ENCODE measurements at places on chromosomes 1 and 21.

- DNase-seq, result no peak
These were observed 54.0 kb downstream of the COLGALT2 start for GRCh38 chr1:183983371-183984105.

GRCh38 chr1:41775956-41776585 lies 142.7 kb downstream of the HIVEP3 start:
- no peak for DNase-seq

GRCh38 chr1:17184822-17185484 lies 20.0 kb upstream of the PADI1 start:
- DNase-seq, result no peak

DNA sequence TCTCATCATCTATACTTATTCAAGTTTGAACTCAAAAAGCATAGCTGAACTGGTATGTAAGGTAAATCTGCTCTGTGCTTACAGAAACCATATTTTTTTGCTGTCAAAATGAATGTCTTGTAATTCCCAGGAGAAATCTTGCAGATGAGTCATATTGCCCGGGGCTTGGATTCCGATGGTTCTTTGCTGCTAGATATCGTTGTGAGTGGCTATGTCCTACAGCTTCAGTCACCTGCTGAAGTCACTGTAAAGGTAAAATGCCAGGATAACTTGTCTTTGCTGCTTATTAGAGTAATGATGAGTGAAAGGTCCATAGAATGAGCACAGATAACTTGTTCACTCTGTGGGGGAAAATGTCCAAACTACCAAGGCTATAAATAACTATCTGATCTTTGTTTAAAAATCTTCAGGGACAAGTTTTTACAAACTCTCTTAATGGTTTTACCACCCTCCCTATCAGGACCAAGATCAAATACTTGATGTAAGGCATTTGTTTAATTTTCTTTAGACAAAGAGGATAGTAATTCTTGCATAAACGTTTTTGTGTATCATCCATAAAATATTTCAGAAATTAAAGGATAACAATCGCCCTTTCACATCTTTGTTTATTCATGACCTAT lies 222.3 kb downstream of the TPR start:
- DNase-seq, result peak; percentile 18

GRCh38 chr1:156693848-156694689 lies 11.3 kb downstream of the CRABP2 start:
- no peak for DNase-seq

- DNase-seq, result no peak
These were observed 32.0 kb upstream of the C1orf185 start for GRCh38 chr1:51070011-51070410.

- peak; percentile 93 for DNase-seq
These were observed 32.8 kb upstream of the SCMH1 start for GRCh38 chr1:41274752-41275545.

DNA sequence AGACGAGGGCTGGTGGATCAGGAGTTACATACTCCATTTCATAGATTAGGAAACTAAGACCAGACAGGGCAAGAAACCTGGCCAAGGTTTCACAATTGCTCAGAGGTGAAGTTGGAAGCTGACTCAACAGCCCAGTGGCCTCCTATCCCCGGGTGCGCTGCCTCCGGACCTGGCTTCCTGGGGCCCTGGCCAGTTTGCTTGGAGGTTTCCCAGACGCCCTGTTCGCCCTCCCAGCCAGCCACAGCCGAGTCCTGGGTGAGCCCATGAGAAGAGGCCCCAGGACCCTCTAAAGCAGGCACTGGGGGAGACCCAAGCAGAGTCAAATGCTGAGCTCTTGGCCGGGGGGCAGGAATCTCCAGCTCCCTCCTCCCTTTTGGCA lies 180.1 kb downstream of the ZBTB18 start:
- DNase-seq, result no peak

GRCh38 chr1:42957880-42958487 lies 684 bp downstream of the SLC2A1 start:
- peak; percentile 81 for DNase-seq

DNA sequence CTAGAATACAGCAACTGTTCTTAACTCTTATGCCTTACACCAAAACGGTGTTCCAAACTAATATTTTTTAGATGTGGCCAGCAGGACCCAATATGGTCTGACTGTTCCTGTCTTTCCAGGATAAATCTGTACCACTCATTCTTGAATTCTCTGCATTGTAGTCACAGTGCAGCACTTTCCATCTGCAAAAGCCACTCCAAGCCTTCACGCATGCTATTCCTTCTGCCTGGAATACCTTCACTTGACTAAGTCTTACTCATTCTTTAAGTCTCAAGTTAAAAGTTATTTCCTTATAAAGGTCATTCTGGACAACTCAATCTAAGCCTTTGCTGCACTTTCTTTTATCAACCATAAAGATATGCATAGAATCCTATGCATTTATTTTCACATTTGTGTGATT lies 1194.5 kb downstream of the PLA2G4A start:
- no peak for DNase-seq

GRCh38 chr1:228872080-228872479 lies 136.8 kb downstream of the RHOU start:
- no peak for DNase-seq

- peak; percentile 50 for DNase-seq
These were observed 24.2 kb upstream of the CD34 start for GRCh38 chr1:207935166-207935583.

- DNase-seq, result no peak
These were observed 98.3 kb upstream of the FGGY start for GRCh38 chr1:59198564-59198963.

- DNase-seq, result peak; percentile 59
These were observed 12.0 kb upstream of the FCAMR start for GRCh38 chr1:206982216-206982615.

GRCh38 chr1:45477646-45478045 lies 13.3 kb downstream of the TESK2 start:
- DNase-seq, result no peak

- DNase-seq, result peak; percentile 31
These were observed 958 bp downstream of the LYPLAL1 start for GRCh38 chr1:219174460-219175211.

- no peak for DNase-seq
These were observed 249.9 kb downstream of the NFIA start for GRCh38 chr1:61332196-61332753.

GRCh38 chr1:51621841-51622454 lies 5.1 kb downstream of the OSBPL9 start:
- DNase-seq, result no peak

GRCh38 chr1:105027838-105028471 lies 1278.3 kb downstream of the AMY1C start:
- DNase-seq, result peak; percentile 3

DNA sequence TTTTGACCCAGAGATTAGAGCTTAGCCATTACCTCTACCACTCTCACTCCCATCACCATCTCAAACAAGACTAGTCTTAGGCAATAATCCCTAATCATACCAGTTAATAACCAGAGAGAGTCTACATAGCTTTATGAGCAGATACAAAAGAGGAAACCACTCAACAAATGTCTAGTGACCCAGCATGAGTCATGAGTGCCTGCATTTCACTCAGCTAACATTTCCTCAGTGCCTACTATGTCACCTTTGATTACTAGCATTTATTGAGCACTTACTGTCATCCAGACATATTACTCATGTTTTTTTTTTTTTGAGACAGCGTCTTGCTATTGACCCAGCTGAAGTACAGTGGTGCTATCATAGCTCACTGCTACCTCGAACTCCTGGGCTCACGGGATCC lies 35.9 kb upstream of the GALNT2 start:
- peak; percentile 55 for DNase-seq

GRCh38 chr1:119275145-119276134 lies 93.1 kb upstream of the HAO2 start:
- peak; percentile 57 for DNase-seq

DNA sequence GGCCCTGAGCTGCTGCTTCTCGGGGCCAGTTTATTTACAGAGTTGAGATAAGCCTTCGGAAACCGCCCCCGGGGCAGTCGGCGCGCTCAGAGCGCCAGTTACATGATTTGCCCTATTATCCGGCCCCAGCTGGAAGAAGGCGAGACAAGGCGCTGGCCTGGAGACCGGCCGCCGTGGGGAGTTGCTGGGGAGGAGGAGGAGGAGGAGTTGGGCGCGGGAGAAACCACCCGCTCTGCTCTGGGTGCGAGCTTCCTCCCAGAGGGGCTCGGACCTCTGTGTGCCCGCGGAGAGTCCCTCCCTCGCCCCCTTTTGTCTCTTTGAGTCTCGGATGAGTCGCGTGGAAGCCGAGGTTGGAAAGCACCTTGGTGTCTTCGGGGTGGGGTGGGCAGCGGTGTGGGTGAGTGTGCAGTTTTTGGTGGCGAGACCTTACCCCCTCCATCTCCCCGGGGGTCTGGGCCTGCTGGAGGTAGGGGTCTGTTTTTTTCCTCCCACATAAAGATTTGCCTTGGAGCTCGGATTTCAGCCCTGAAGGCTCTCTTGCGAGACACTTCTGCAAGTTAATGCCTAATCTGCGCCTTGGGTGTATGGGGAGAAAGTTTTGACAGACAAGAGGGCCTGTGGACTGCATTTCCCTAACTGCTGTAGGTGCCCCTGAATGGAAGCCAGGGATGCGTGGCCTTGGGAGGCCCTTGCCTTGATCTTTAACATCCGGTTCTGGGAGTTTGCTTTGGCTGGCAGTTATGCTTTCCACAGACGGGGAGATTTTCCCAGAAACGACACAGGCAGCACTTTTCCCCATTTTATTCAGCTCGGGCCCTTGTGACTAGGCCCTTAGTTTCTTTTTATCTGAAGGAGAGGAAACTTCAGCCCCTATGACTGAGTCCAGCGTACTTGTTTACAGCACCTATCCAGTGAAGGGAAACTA lies 80.0 kb downstream of the NDUFS5 start:
- peak; percentile 53 for DNase-seq

- DNase-seq, result peak; percentile 87
These were observed 15.1 kb upstream of the AIM2 start for GRCh38 chr1:159091607-159092031.

GRCh38 chr1:35177237-35177786 lies 15.6 kb downstream of the SFPQ start:
- no peak for DNase-seq

GRCh38 chr1:246068619-246069509 lies 438.2 kb downstream of the SMYD3 start:
- DNase-seq, result no peak

DNA sequence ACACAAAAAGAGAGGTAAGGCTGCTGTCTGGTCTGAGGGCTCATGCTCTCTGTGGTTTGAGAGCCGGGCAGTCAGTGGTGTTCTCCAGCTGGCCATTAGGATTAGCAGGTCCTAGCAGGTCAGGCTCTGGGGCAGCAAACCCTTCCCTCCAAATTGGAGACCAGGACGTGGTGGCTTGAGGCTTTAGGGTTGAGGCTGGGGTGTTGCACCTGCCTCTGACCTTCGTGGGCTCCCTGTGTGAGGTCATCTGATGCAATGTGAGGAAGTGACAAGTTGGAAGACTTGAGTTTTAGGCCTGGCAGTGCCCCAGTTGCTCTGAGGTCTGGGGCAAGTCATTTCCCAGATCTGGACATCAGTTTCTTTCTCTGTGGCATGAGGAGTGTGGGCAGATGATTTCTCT lies 24.4 kb downstream of the SZRD1 start:
- DNase-seq, result peak; percentile 51

- no peak for DNase-seq
These were observed 124.0 kb upstream of the SPATA6 start for GRCh38 chr1:48596046-48596445.

GRCh38 chr1:229197265-229197585 lies 73.7 kb upstream of the RAB4A start:
- no peak for DNase-seq

GRCh38 chr21:26892151-26892550 lies 46.9 kb upstream of the ADAMTS1 start:
- DNase-seq, result no peak

GRCh38 chr1:150678988-150679387 lies 18.0 kb downstream of the GOLPH3L start:
- DNase-seq, result no peak

DNA sequence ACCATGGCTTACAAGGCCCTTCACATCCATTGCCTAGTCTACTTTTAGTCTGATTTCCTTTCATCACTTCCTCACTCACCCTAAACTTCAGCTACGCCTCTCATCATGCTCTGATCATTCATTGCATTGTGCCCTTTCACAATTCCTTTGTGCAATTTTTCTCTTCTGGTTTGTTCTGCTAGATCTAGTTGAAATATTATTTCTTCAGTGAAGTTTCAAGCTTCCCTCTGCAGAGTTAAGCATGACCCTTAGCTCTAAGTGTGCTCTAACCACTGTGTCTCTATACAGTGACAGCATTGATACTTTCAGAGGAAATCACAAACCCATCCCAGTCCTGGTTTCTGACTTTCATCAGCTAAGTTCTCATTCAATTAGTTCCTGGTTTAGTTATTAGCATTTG lies 166.1 kb downstream of the PLA2G4A start:
- DNase-seq, result no peak

- no peak for DNase-seq
These were observed 92.7 kb downstream of the MAB21L3 start for GRCh38 chr1:116203920-116204319.

GRCh38 chr1:156598125-156598524 lies 3.2 kb downstream of the GPATCH4 start:
- no peak for DNase-seq

- no peak for DNase-seq
These were observed at the start of gene KRTAP10-9 for GRCh38 chr21:44626673-44627143. Gene KRTAP10-9 (plus strand): TSS chr21:44627093. CDS start chr21:44627172, 79 bp downstream.

GRCh38 chr1:147545133-147545532 lies 3.8 kb downstream of the BCL9 start:
- peak; percentile 54 for DNase-seq

- no peak for DNase-seq
These were observed 116.3 kb downstream of the EPHB2 start for GRCh38 chr1:22826604-22827580.

DNA sequence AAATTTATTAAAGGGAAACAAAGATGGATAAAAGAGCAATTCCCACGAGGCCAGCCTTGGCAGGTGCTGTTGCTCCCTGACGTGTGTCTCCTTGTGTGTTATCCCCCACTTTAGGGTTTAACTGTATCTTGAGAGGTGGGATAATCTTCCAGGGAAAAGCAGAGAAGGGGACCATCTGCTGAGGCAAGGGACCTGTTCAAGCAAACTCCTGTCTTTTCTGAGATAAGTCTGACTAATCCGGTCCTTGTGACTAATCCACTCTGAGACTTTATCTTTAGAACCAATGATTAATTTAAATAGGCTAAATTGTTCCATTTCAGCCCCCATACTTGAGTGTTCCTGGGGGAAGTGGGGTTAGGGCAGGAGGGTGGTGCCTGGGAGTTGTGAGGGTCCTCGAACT lies 163.6 kb downstream of the CAMTA1 start:
- no peak for DNase-seq

- DNase-seq, result no peak
These were observed 121.7 kb downstream of the ZZZ3 start for GRCh38 chr1:77560741-77561140.

- DNase-seq, result no peak
These were observed 624 bp downstream of the C8B start for GRCh38 chr1:56965191-56965590.

GRCh38 chr1:24868016-24868875 lies 61.8 kb downstream of the RUNX3 start:
- no peak for DNase-seq

DNA sequence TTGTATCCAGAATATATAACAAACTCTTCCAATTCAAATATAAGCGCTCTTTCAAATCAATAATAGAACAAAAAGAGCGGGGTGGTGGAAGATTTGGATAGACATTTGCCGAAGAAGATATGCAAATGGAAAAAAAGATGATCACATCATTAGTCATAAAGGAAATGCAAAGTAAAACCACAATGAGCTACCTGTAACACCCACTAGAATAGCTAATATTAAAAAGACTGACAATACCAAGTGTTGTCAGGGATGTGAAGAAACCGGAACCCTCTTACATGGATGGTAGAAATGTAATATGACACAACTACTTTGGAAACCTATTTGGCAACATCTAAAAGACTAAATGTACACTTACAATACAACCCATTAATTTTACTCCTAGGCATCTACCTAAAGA lies 5.7 kb upstream of the TRAF5 start:
- peak; percentile 14 for DNase-seq

Data from NB4 (cell line).